Left lobe of liver (tissue), 2 donors: ENCODE measurements at places on chromosomes 2 and 18. TPM values are rescaled to one million over a fixed set of nuclear protein-coding genes. Genes with fewer than 3 reads are reported as not detected.

GRCh38 chr18:46278481-46279465, 174.6 kb downstream of the HAUS1 start:
- no peak for DNase-seq

- no peak for DNase-seq
These were observed 65.8 kb downstream of the SUMO1 start for GRCh38 chr2:202172439-202173211.

GRCh38 chr2:216279459-216279858, 92.8 kb downstream of the MARCHF4 start:
- DNase-seq, result no peak

GRCh38 chr2:156649596-156649995, 213.4 kb downstream of the GPD2 start:
- DNase-seq, result peak; percentile 85

GRCh38 chr2:212426637-212427412, 111.8 kb downstream of the ERBB4 start:
- no peak for DNase-seq

DNA sequence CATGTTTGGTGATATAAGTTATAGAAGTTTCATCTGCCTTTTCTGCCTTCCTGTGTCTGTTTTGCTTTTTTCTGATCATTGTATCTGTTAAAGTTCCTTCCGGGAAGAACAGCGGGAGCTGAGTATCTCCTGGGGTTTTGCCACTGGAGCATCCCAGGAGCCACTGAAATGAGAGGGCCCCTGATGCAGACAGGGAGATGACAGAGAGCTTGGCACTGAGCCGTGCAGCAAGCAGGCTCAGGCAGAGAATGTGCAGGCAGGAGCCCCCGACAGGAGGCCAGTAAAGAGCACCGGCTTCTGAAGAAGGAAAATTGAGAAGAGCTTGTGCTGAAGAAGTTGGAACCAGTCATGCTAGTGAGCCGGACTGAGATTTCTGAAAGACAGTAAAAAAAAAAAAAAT, 137.8 kb downstream of the TDRD15 start:
- DNase-seq, result no peak

GRCh38 chr18:62659698-62660097, 55.6 kb upstream of the PHLPP1 start:
- no peak for DNase-seq

DNA sequence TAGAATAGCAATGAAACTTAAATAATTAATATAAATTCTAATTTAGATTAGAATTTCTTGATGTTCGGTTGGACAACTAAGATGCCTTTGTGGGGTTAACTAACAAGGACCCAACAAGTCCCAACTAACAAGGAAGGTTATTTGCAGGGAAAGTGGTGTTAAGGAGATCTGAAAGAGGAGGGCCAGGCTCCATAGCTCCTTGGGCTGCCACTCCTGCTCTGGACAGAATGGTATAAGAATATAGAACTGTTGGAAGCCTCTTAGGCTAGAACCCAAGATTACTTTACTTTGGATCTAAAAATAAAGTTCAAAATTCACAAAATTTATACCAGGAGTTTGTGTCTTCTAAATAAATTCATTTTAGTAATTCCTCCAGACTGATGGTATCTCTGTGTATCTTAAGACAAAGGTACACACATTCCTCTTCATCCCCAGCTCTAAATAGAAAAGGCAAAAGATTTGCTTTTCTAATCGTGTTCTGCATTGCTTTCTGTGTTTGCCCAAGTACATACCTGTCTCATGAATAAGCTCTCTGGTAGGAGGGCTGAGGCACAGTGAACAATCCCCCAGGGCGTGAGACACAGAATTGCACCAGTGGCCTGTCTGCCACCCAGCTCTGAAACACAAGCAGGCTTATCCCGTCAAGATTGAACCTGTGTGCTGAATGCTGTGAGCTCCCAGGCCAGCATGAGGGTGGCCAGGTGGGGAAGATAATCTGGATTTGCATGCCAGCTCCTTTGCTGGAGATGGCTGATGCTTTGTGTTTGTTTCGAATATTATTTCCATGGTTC, 176.0 kb downstream of the ACKR3 start:
- no peak for DNase-seq

DNA sequence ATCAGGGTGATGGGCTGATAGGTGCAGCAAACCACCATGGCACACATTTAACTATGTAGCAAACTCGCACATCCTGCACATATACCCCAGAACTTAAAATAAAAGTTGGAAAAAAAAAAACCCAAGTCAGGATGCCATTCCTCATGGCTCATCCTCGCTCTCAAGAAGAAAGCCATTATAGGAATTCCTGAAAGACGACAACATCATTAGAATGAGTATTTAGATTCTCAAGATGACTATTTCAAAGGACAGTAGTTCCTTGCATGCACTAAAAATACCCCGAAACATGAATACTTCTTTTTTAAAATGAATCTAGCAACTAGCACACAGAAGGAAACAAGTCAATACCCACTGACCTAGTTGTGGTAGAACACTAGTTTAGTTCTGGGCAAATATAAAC, 285.8 kb upstream of the REV1 start:
- no peak for DNase-seq

GRCh38 chr2:100833331-100833730, 13.4 kb downstream of the NPAS2 start:
- no peak for DNase-seq

- DNase-seq, result no peak
These were observed 479.2 kb downstream of the RIT2 start for GRCh38 chr18:42636309-42636708.

- no peak for DNase-seq
These were observed 47.5 kb upstream of the ASB1 start for GRCh38 chr2:238379096-238379810.

DNA sequence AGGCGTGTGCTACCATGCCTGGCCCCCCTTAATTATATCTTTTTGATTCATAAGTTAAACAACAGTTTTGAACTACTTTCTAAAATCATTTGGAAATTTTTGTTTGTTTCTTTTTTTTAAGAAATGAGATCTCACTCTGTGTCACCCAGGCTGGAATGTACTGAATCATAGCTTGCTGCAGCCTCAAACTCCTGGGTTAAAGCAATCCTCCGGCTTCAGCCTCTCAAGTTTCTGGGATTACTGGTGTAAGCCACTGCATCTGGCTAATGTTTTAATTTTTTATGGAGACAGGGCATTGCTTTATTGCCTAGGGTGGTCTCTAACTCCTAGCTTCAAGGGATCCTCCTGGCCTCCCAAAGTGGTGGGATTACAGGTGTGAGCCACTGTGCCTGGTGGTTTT, 71.5 kb downstream of the BABAM2 start:
- DNase-seq, result no peak

GRCh38 chr18:70892381-70892780, 603.5 kb downstream of the SOCS6 start:
- DNase-seq, result no peak

DNA sequence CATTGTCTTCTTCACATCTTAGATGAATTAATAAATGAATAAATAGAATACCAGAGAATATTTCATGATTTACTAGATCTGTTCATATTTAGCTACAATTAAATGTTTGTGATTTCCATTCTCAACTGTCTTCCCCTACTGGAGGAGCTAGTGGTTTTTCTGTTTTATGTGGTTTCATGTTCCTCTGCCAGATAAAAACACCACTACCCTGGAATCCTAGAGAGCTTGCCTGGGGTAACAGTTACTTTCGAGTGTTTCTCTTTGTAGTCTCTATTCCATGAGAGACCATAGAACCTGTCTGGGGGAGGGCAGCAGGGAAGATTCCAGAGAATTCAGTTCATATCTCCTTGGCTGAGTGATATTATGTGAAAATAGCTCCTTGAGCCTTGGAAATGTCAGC, 349.2 kb downstream of the INSIG2 start:
- no peak for DNase-seq

- peak; percentile 99 for DNase-seq
These were observed at the start of the genes ANKZF1 and ATG9A for GRCh38 chr2:219229305-219230058. Gene ANKZF1 (plus strand): TSS chr2:219229806. CDS start chr2:219230258, 452 bp downstream. Gene ATG9A (minus strand): TSS chr2:219229636. CDS start chr2:219228024, 1,612 bp downstream.

- DNase-seq, result peak; percentile 100
These were observed 877 bp upstream of the UGP2 start for GRCh38 chr2:63840785-63841253.

DNA sequence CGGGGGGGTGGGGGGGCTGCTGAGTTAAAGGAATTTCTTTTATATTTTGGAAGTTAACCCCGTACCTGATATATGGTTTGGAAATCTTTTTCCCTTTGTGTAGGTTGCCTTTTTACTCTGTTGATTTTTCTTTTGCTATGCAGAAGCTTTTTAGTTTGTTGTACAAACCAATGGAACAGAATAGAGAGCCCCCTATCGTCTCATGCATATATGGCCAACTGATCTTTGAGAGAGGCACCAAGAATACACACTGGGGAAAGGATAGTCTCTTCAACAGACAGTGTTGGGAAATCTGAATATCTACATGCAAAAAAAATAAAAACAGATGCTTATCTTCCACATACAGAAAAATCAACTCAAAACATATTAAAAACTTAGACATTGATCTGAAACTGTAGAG, 647.8 kb upstream of the KLHL29 start:
- DNase-seq, result no peak

GRCh38 chr2:178404368-178404767, 46.6 kb downstream of the PRKRA start:
- DNase-seq, result no peak

DNA sequence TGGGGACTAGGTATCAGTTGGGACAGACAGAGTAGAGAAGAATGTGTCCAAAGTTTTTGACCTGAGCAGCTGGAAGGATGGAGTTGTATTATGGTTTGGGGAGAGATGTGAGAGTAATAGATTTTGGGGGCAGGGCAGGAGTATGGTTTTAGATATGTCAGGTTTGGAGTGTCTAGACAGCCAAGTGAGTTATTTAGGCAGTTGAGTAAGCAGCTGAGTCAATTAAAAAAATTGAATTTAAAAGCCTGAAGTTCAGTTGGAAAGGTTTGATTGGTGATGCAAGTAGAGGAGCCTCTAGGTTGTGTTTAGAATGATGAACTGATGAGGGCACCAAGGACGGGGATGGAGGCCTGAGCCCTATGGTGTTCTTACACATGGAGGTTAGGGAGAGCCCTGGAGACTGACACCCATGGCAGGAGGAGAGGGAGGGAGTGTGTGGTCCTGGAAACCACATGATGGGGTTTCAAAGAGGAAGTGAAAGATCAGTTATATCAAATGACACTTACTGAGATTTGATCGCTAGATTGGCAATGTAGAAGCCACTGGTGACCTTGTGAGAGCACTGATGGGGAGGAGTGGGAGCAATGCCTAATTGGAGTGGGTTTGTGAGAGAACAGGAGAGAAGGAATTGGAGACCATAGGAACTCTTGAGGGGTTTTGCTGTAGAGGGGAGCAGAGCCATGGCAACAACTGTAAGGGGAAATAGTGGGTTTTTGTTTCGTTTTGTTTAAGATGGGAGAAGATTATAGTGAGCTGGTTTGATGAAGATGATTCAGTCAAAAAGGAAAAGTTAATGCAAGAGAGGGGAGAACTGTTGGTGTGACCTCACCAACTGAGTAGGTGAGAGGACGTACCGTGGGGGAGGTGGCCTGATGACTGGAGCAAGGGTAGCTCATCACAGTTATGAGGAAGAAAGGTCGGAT, 10.3 kb downstream of the ITGA6 start:
- DNase-seq, result no peak

DNA sequence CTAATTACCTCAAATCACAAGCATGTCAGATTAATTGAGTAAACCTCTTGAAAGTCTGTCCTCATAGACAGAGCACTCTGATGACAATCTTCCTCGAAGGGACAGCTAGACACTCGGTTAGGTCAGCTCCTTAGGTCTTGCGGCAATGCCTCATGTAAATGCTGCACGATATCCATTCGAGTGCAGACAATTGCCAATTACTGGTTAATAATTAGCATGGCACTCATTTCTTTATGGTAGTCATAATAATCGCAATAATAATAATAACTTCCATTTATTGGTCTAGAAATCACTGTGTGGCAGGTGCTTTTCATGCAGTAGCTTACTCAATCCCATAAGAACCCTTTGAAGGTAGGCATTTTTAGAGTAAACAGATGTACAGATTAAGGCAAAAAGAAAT, 44.7 kb upstream of the DSC1 start:
- no peak for DNase-seq

DNA sequence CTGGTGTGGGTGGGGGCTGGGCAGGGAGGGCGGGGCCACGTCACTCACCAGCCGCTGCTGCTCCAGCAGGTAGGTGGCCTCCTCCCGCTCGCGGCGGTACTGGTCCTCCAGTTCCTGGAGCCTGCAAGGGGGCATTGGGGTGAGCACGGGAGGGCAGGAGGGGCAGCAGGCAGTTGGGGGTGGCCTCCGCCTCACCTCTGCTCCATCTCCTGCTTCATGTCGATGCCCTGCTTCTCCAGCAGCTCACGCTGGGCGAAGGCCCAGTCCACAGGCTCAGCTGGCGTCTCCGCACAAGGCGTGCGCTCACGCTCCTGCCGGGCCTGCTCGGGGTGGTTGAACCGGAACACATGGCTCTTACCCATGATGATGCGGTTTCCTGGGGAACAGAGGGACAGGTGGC, 57.0 kb downstream of the KIF1A start:
- no peak for DNase-seq

DNA sequence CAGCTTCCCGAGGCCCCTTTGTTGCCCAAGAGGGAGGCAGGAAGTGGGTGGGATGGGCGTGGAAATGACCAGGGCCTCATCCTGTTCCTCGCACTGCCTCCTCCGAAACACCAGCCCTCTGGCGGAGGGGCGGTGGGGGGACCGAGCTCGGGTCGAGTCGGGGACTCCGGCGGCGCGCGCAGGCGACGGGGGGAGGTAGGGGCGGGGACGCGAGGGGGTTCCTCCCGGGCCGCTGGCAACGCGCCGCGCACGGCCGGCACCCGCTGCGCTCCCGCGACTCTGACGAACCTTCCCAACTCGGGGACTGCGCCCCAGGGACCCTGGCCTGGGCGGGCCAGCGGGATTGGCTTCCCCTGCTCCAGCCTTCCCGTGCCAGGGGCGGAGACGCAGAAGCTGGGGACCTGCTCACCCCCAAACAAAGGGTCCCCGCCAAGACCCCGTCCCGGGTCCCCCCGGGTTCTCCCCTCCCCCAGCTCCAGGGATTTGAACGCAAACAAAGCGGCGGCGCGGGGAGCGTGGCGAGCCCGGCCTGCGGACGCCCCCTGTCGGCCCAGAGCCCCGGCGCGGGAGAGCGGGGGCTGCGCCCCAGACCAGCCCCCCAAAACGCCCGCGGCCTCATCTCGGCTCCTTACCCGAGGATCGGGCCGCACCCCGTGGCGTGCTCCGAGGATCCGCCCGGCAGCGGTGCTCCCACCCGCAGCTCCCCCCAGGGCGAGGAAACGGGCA, 1.2 kb downstream of the SEMA4C start:
- DNase-seq, result peak; percentile 88

- DNase-seq, result no peak
These were observed 17.0 kb upstream of the ANKRD44 start for GRCh38 chr2:197327472-197328098.

The LOXHD1 gene
- total RNA-seq, result not detected

The IL1F10 gene
- total RNA-seq, result not detected

The TUBB8B gene
- total RNA-seq, result not detected

The ASAP2 gene
- 4.0 TPM for total RNA-seq

The NEU4 gene
- total RNA-seq, result 109 TPM

The SLC9A2 gene
- not detected for total RNA-seq

The CNRIP1 gene
- total RNA-seq, result 2.3 TPM

The VAMP8 gene
- total RNA-seq, result 69.9 TPM

The UGT1A5 gene
- 4.6 TPM for total RNA-seq

The CRACDL gene
- total RNA-seq, result 0.30 TPM

The APCDD1 gene
- 0.58 TPM for total RNA-seq

The EIF2B4 gene
- total RNA-seq, result 17.4 TPM

The CAMKMT gene
- 4.9 TPM for total RNA-seq

The C2orf69 gene
- 6.9 TPM for total RNA-seq
